ENCODE measurements at places on chromosomes 6 and 20. TPM values are rescaled to one million over a fixed set of nuclear protein-coding genes. Genes with fewer than 3 reads are reported as not detected.

GRCh38 chr6:139533171-139533570 is 158.7 kb upstream of the CITED2 start:
- H3K4me1 ChIP-seq, result peaks cover 35% of the 10 kb centered on the region
- no peaks in the 10 kb centered on the region for H3K36me3 ChIP-seq

GRCh38 chr20:62011938-62012534 is 53.6 kb downstream of the TAF4 start:
- DNase-seq, result no peak
- no peaks in the 10 kb centered on the region for H3K27me3 ChIP-seq
- H3K27ac ChIP-seq, result no peak overlapping the region
- H3K4me3 ChIP-seq, result no peak overlapping the region
- peaks cover 23% of the 10 kb centered on the region for H3K36me3 ChIP-seq
- H3K4me1 ChIP-seq, result no peaks in the 10 kb centered on the region

GRCh38 chr6:30572148-30572547 is 906 bp downstream of the ABCF1 start:
- H3K4me1 ChIP-seq, result peaks cover 18% of the 10 kb centered on the region
- no peaks in the 10 kb centered on the region for H3K36me3 ChIP-seq
- no peaks in the 10 kb centered on the region for H3K27me3 ChIP-seq
- DNase-seq, result no peak
- H3K27ac ChIP-seq, result peak overlapping the region; percentile 86

DNA sequence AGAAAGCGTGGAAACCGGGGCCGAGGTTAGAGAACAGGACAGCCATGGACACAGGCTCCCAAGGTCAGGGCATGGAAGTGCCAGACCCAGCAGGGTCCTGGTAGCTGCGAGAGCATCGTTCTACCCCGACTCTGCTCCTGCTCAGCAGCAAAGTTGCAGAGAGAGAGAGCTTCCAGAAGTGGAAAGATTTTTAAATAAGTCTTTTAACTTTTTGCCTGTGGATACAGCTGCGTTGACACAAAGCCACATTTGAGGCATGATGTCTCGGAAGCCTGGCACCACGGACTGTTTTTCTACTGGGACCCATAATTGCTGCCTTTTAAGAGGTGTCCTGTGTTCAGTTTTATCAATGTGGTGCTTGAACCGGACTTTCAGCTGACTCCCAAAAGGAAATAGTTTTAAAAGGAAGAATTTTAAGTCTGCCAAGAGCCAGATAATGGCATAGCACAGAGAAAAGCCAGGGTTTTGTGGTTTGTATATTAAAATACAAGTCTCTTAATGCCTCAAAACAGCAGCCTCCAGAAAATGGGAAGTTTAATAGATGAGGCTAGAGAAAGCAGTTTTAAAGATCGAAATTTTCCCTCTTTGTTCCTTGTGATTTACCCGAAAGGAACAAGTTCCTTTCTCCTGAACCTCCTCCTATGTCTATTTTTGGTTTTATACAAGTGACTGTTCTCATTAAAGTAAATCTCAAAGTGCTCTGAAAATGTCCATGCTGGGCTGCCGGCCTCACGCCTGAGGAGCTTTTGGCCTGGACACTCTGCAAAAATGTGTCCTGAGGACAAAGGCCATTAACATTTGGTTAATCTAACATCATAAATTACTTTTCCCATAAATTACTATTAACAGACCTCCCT is 91.5 kb downstream of the RIN2 start:
- peak; percentile 72 for DNase-seq
- no peaks in the 10 kb centered on the region for H3K36me3 ChIP-seq
- H3K27ac ChIP-seq, result no peak overlapping the region
- H3K4me3 ChIP-seq, result no peak overlapping the region
- no peaks in the 10 kb centered on the region for H3K27me3 ChIP-seq

- no peak overlapping the region for H3K27ac ChIP-seq
- no peaks in the 10 kb centered on the region for H3K27me3 ChIP-seq
- H3K36me3 ChIP-seq, result no peaks in the 10 kb centered on the region
- no peak overlapping the region for H3K4me3 ChIP-seq
Observed at GRCh38 chr6:47303861-47304260, 5.8 kb downstream of the TNFRSF21 start.

- H3K27ac ChIP-seq, result no peak overlapping the region
- H3K4me3 ChIP-seq, result no peak overlapping the region
- no peaks in the 10 kb centered on the region for H3K27me3 ChIP-seq
- H3K4me1 ChIP-seq, result peaks cover 4% of the 10 kb centered on the region
- no peak for DNase-seq
Observed at GRCh38 chr20:8344631-8345030, 212.6 kb downstream of the PLCB1 start.

The ID4 gene
- total RNA-seq, result not detected
